Fibroblast of upper back skin (primary cell): ENCODE measurements at places on chromosomes 12 and 14.

DNA sequence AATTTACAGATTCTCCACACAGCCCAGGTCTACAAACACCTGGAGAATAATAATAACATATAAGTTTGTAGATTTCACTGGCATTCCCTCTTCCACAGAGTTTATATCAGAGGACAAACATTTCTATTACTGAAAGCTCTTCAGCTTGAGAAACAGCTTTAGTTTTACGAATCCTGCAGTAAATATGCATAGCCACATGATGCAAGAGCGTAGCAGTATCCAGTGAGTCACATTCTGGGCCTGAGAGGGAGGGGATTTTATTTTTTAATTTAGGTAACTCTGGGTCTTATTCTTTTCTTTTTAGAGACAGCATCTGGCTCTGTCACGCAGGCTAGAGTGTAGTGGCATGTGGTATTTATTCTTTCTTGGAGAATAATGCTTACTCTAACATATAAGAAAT, 1002.8 kb downstream of the TRHDE start:
- DNase-seq = peak; percentile 43

GRCh38 chr14:81826081-81826480, 292.4 kb upstream of the SEL1L start:
- no peak for DNase-seq

- no peak for DNase-seq
These were observed 8.4 kb upstream of the KRT80 start for GRCh38 chr12:52200086-52200780.

DNA sequence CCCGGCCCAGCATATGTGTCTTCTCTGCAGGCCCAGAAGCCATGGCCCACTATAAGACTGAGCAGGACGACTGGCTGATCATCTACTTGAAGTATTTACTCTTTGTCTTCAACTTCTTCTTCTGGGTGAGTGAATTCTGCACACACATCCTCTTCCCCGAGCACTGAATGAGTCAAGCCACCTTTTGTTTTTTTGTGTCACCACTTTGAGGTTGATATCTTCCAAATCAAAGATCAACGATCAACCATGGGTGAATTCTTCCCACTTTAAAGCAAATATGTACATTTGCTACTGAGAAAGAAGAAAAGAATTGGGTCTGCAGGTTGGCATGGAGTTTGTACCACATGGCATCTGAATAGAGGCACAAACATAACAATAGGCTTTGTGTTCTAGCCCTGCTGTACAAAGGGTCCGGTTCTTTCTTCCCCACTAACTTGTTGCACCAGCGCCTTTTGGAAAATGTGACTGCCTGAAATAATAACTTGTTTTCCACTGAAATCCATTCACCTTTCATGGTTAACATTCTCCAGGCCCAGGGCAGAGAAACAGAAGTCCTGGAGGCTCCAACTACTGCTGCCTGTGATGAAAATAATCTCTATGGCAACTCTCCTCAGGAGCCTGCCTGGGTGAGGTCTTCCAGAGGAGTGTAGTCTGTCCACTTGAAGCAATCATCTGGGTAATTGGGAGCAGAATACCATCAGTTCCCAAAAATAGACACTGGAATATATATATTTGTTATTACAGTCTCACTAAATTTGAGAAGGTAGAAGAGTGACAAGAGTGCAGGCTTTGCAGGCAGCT, 27.6 kb downstream of the TSPAN11 start:
- no peak for DNase-seq

DNA sequence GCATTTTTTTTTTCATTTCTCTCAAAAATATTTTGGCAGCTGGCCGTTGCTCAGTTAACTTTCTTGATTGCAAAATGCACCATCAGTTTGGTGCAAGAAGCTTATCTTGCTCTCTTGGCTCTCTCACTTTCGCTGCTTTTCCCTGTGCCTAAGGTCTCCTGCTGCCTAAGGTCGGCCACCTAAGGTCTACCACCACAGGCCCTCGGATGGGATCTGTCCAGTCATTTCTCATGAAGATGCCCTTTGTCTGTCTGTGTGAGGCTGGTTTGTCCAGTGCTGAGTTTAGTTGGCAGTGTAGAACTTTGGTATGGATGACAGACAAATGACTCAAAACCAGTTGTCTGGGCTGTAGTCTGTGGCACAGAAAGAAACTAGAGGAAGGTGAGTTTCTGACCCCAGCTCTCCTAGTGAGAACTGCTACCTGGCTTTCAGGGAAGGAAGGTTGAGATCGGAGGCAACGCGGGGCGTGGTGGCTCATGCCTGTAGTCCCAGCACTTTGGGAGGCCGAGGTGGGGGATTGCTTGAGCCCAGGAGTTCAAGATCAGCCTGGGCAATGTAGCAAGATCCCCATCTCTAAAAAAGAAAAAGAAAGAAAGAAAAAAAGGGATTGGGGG, 2.6 kb downstream of the MLXIP start:
- peak; percentile 28 for DNase-seq

DNA sequence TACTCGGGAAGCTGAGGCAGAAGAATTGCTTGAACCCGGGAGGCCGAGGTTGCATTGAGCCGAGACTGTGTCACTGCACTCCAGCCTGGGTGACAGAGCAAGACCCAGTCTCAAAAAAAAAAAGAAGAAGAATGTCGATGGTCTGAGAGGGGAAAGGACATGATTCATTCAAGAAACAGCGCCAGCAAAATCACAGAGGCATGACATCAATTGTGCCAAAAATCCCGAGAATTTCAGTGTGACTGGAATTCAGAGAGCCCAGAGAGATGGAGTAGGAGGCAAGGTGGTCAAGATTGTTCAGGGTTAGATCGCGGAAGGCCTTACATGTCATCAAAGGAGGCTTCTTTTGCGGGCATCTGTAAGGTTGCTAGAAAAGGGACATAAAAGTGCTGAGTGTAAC, 483.3 kb downstream of the VRK1 start:
- peak; percentile 7 for DNase-seq
